ENCODE measurements at places on chromosomes 7 and 10.

DNA sequence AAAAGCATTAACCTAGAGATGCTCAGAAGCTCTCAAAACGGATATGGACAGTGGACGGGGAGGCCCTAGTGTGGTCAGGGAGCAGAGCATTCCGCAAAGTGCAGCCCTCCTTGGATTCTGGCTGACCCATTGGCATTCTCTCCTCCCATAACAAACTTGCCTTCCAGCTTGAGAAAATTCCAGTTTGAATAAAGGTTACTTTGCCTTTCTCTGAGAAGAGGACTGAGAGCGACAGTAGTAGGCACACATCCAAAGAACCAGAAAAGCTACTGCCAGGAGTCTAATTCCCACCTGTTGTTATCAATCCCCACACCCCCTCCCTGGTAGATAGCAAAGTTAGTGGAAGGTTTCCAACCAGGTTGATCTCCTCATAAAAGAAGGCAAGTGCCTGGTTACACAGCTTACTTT, 84.7 kb upstream of the TRIL start:
- H3K36me3 ChIP-seq, result no peaks in the 10 kb centered on the region
- H3K4me3 ChIP-seq, result no peak overlapping the region
- no peaks in the 10 kb centered on the region for H3K27me3 ChIP-seq
- no peak for DNase-seq
- H3K27ac ChIP-seq, result no peak overlapping the region
- no peaks in the 10 kb centered on the region for H3K4me1 ChIP-seq

GRCh38 chr7:5574770-5575269, 151.2 kb upstream of the TNRC18 start:
- no peaks in the 10 kb centered on the region for H3K36me3 ChIP-seq
- peaks cover 60% of the 10 kb centered on the region for H3K27me3 ChIP-seq
- H3K4me3 ChIP-seq, result no peak overlapping the region
- no peak for DNase-seq
- no peaks in the 10 kb centered on the region for H3K4me1 ChIP-seq

DNA sequence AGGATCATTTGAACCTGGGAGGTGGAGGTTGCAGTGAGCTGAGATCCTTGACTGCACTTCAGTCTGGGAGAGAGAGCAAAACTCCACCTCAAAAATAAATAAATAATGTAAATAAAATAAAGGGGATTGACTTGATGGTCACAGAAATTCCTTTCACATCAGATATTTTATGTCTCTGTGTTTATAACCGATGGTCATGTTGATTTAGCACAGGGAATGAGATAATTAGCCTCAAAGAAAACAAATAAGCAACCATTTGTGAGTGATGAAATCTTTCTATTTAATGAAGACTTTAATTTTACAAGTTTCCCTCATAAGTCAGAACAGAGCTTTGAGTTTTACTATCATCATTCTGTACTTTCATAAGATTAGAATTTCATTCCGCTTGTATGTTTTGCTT, 64.8 kb upstream of the NUPR2 start:
- H3K27ac ChIP-seq, result no peak overlapping the region
- no peak for DNase-seq
- no peak overlapping the region for H3K4me3 ChIP-seq

DNA sequence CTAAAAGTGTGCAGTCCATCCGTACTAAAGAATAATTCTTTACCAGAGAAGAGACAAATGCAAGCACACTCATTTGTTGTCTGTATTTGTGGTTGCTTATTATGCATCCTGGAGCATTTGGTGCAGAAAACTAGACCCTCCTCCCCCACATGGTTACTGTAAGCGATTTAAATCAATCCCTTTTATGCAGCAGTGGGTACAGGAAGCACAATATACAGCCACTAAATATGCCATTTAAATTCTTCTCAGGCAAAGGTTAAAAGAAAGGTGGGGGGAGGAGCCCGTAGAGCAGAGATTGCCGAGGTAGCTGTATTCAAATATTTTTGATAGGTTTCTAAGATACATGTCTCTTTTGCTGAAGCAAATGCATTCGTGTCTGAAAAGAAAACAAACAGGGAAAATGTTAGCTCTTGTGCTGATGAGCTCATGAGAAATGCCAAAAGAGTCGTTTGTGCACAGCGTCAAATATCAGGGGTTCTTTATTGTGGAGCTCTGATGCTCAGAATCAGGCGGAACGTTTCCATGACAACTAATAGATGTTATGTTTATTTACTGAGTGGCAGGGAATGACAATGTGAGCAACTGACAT, 131.3 kb upstream of the NPVF start:
- H3K36me3 ChIP-seq, result no peaks in the 10 kb centered on the region
- H3K27ac ChIP-seq, result no peak overlapping the region
- H3K4me1 ChIP-seq, result no peaks in the 10 kb centered on the region
- DNase-seq, result no peak
- no peaks in the 10 kb centered on the region for H3K27me3 ChIP-seq
- H3K4me3 ChIP-seq, result no peak overlapping the region

- H3K27me3 ChIP-seq, result peaks cover 22% of the 10 kb centered on the region
- no peaks in the 10 kb centered on the region for H3K36me3 ChIP-seq
- H3K4me1 ChIP-seq, result no peaks in the 10 kb centered on the region
- no peak for DNase-seq
Measured at GRCh38 chr7:155191901-155192478, 105.7 kb upstream of the INSIG1 start.

- DNase-seq, result no peak
- H3K27ac ChIP-seq, result no peak overlapping the region
- H3K27me3 ChIP-seq, result no peaks in the 10 kb centered on the region
- H3K36me3 ChIP-seq, result no peaks in the 10 kb centered on the region
- H3K4me1 ChIP-seq, result no peaks in the 10 kb centered on the region
Measured at GRCh38 chr7:4631380-4632179, 50.5 kb upstream of the FOXK1 start.

DNA sequence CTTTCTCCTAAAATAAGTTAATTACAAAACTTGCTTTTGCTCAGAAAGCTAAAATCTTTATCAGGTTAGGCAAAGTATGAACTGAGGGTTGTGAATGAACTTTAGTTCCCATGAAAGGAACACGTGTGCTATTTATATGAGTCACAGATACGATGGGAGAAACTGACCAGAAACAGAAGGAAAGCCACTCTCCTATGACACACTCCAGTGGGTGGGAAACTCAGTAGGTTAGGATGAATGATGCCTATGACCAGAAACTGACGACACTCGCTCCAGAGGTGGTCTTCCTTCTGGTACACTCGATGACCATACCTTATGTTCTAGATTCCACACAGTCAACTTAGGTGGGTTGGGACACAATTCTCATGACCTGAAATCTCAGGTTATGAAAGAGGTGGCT, 215.7 kb upstream of the INHBA start:
- H3K27me3 ChIP-seq, result no peaks in the 10 kb centered on the region
- DNase-seq, result no peak
- no peak overlapping the region for H3K27ac ChIP-seq
- no peak overlapping the region for H3K4me3 ChIP-seq
- H3K36me3 ChIP-seq, result no peaks in the 10 kb centered on the region

DNA sequence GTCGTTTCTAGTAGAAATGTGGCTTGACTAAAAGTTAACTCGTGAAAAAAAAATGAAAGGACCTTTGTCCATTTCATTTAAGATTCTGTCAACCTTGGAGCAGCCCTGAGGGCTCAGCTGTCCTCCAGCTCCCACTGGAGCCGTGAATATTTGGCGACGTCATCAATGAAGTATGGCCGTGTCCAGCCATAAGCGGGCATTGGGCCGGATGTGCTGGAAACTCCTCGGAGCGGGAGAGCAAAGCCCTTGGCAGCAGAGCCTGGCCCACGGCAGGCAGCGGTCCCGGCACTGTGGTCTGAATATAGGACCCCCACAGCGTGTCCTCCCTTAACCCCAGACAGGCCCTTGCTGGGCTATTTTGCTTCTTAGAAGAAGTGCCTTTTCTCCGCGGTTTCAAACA, 50.0 kb downstream of the JAKMIP3 start:
- H3K4me1 ChIP-seq, result no peaks in the 10 kb centered on the region
- H3K27ac ChIP-seq, result no peak overlapping the region
- DNase-seq, result no peak
- no peaks in the 10 kb centered on the region for H3K36me3 ChIP-seq
- H3K4me3 ChIP-seq, result no peak overlapping the region
- H3K27me3 ChIP-seq, result peaks cover 79% of the 10 kb centered on the region

GRCh38 chr10:124306922-124307371, 111.8 kb downstream of the OAT start:
- no peaks in the 10 kb centered on the region for H3K4me1 ChIP-seq
- H3K27ac ChIP-seq, result no peak overlapping the region
- no peak overlapping the region for H3K4me3 ChIP-seq
- H3K27me3 ChIP-seq, result no peaks in the 10 kb centered on the region

- no peaks in the 10 kb centered on the region for H3K36me3 ChIP-seq
- no peak for DNase-seq
- H3K4me1 ChIP-seq, result no peaks in the 10 kb centered on the region
Measured at GRCh38 chr7:113831556-113831955, 87.3 kb downstream of the PPP1R3A start.

GRCh38 chr10:29315814-29316213, 26.9 kb downstream of the LYZL1 start:
- no peak overlapping the region for H3K27ac ChIP-seq
- H3K4me3 ChIP-seq, result no peak overlapping the region
- H3K36me3 ChIP-seq, result no peaks in the 10 kb centered on the region
- no peaks in the 10 kb centered on the region for H3K4me1 ChIP-seq

- DNase-seq, result no peak
- no peaks in the 10 kb centered on the region for H3K4me1 ChIP-seq
- no peak overlapping the region for H3K4me3 ChIP-seq
- no peaks in the 10 kb centered on the region for H3K36me3 ChIP-seq
- no peaks in the 10 kb centered on the region for H3K27me3 ChIP-seq
Measured at GRCh38 chr10:121753726-121754476, 155.7 kb upstream of the FGFR2 start.

GRCh38 chr7:150620617-150621371, 11.4 kb downstream of the GIMAP6 start:
- no peaks in the 10 kb centered on the region for H3K27me3 ChIP-seq
- no peak overlapping the region for H3K27ac ChIP-seq
- H3K4me1 ChIP-seq, result no peaks in the 10 kb centered on the region
- H3K36me3 ChIP-seq, result no peaks in the 10 kb centered on the region

- no peak for DNase-seq
- H3K36me3 ChIP-seq, result no peaks in the 10 kb centered on the region
- no peak overlapping the region for H3K27ac ChIP-seq
Measured at GRCh38 chr10:71234004-71234894, 21.9 kb downstream of the UNC5B start.

DNA sequence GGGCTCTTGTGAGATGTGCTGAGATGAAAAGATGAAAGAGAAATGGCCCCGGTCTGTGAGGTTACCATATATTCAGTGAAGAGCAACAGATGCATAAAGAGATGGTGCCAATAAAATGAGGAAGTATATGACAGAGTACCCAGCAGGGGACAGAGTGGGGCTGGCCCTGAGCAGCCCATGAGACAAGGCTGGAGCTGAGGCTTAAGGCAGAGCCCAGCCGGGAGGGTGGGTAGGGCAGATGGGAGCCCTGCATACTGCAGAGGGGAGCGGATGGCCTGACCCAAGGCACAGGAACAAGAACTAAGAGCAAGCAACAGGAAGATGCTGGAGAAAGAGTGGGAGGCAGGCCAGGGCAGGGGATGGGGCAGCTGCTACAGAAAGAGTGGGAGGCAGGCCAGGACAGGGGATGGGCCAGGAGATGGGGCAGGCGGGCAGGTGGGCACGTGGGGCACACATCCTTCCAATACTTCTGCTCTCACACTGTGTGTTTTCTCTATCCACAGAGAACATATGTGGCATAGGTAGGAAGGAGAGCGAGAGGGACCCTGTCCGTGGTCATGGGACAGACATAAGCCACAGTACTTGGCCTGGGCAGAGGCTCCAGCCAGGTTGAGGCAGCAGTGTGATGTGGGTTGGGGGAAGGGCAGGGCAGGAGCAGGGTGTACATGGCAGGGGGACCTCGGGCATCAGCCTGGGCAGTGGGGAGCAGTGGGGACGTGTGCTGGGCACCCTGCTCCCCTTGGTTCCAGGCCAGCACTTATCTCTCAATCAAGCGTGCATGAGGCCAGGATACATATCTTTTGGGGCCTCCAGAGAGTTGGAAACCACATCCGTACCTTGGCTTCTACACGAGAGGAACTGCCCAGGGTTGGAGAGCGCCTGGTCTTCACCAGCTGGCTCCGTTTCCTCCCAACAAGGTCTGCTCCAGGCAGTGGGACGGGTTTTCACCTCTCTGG, 91.6 kb upstream of the IKZF1 start:
- no peaks in the 10 kb centered on the region for H3K36me3 ChIP-seq
- H3K27me3 ChIP-seq, result no peaks in the 10 kb centered on the region
- H3K4me1 ChIP-seq, result no peaks in the 10 kb centered on the region
- no peak overlapping the region for H3K27ac ChIP-seq
- DNase-seq, result no peak

DNA sequence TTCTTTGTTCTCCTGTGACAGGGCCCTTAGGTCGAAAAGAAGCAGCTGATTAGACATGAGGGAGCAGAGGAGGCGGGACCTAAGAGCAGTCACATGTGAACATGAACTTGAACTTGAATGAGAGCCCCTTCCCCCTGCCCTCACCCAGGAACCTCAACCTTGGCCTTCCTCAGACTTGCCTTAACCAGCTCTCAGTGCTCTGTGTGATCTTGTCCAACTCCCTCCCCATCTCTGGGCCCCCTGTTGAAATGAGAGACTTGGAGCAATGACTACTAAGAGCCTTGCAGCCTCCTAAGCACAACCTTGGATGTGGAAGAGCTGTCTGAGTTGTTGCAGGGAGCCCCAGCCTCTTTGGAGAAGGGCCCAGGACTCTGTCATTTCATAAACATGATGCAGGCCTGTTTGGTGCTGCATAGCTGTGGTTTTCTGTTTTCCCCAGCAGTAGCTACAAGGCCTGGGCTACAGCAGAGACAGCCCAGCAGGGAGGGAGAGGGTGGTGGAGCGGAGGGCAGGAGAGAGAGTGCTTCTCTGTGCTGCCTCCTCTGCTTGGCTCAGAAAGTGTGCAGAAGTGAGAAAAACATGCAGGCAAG, 123.9 kb upstream of the ZMIZ1 start:
- no peak overlapping the region for H3K4me3 ChIP-seq
- H3K27ac ChIP-seq, result no peak overlapping the region
- no peaks in the 10 kb centered on the region for H3K36me3 ChIP-seq
- H3K27me3 ChIP-seq, result no peaks in the 10 kb centered on the region
- DNase-seq, result no peak

DNA sequence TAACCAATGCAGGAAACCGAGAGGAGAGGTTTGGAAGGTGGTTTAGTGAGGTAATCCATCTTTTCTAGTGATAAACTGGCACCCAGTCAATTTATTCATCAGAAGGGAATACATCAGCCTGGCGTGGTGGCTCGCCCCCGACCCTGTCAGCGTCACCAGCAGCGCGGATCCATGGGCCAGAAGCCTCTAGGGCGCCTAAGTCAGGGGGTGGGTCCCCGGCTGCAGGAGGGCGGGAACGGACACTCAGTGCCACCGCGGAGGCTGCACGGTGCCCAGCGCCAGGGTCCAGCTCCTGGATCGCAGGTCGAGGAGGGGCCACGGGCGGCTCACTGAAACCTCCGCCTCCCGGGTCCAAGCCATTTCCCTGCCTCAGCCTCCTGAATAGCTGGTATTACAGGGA, 866 bp upstream of the ANKRD30A start:
- no peaks in the 10 kb centered on the region for H3K36me3 ChIP-seq
- no peaks in the 10 kb centered on the region for H3K4me1 ChIP-seq
- H3K27me3 ChIP-seq, result no peaks in the 10 kb centered on the region
- no peak for DNase-seq
